Progenitor cell of endocrine pancreas (in vitro differentiated cells): ENCODE measurements at places on chromosomes 5 and 9. TPM values are rescaled to one million over a fixed set of nuclear protein-coding genes. Genes with fewer than 3 reads are reported as not detected.

- no peaks in the 10 kb centered on the region for H3K4me1 ChIP-seq
- H3K27me3 ChIP-seq: no peaks in the 10 kb centered on the region
- no peak for DNase-seq
Measured at GRCh38 chr5:118918232-118918631, 70.1 kb downstream of the DTWD2 start.

GRCh38 chr5:173326501-173326960, 1.7 kb downstream of the STC2 start:
- no peak overlapping the region for H3K27ac ChIP-seq
- no peak for DNase-seq
- H3K27me3 ChIP-seq: peaks cover 45% of the 10 kb centered on the region
- peaks cover 21% of the 10 kb centered on the region for H3K4me1 ChIP-seq
- peak overlapping the region; percentile 88 for H3K4me3 ChIP-seq
- peaks cover 10% of the 10 kb centered on the region for H3K36me3 ChIP-seq

GRCh38 chr5:102975045-102975444, 144.9 kb downstream of the GIN1 start:
- no peaks in the 10 kb centered on the region for H3K36me3 ChIP-seq
- H3K4me1 ChIP-seq: no peaks in the 10 kb centered on the region
- no peaks in the 10 kb centered on the region for H3K27me3 ChIP-seq
- H3K4me3 ChIP-seq: no peak overlapping the region
- no peak for DNase-seq
- no peak overlapping the region for H3K27ac ChIP-seq

DNA sequence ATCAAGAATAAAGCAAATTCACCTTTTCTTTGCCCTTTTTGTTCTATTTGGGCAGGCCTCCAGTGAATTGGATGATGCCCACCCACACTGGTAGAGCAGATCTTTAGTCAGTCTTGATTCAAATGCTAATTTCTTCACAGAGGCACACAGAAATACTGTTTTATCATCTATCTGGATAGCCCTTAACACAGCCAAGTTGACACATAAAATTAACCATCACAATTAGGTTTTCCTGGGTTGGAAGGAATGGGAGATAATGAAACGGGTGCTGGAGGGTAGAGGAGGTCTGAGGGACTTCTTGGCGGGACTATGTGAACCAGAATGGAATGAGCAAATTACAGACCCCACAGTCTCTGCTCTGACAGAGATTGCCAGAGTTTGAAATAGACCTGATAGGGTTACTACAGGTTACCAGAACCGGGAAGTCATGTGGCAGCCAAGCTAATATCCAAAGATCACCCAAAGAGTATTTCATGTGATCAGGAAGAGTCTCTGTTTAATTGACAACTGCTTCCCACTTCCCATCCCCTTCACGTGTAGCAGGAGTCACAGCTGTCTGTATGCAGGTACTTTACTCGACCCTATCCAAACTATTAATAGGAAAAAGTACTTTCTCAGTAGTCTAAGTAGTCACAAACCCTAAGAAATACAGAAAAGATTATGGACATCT, 20.0 kb upstream of the TMEM161B start:
- no peaks in the 10 kb centered on the region for H3K27me3 ChIP-seq
- no peak overlapping the region for H3K4me3 ChIP-seq
- H3K36me3 ChIP-seq: peaks cover 2% of the 10 kb centered on the region
- DNase-seq: no peak
- no peak overlapping the region for H3K27ac ChIP-seq

DNA sequence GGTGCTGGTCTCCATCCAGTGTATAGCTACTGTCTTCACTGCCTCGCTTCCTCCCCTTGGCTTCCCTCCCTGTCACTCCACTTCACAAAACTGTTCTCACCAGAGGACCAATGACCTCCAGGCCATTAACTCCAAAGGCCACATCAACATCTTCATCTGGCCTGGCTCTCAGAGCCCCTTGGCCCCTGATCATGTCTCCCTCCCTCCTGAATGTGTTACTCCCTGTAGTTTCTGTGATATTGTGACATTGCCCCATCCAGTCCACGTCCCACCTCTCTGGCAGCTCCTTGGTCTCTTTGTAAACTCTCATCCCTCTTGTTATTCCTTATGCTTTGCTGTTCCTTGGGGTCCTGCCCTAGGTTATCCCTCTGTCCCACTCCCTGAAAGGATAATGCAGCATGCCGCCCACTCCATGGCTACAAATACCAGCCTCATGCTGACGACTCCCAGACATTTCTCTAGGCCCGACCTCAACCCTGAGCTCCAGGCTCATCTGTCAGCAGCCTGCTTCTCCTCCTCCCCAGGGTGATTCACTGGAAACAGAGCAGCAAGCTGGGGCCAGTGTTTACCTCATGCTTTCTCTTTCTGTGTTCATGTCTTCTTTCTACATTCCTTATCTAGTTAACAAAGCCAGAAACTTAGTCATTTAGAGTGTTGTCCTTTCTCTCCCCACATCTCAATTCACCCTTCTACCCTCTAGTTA, 312.2 kb downstream of the SPOCK1 start:
- H3K4me1 ChIP-seq: no peaks in the 10 kb centered on the region
- peaks cover 22% of the 10 kb centered on the region for H3K27me3 ChIP-seq
- no peak for DNase-seq
- no peak overlapping the region for H3K27ac ChIP-seq

- H3K27me3 ChIP-seq: no peaks in the 10 kb centered on the region
- no peaks in the 10 kb centered on the region for H3K36me3 ChIP-seq
Measured at GRCh38 chr5:128913551-128913950, 51.7 kb upstream of the SLC27A6 start.

GRCh38 chr9:121711281-121711680, 59.8 kb downstream of the DAB2IP start:
- H3K36me3 ChIP-seq: no peaks in the 10 kb centered on the region
- no peak overlapping the region for H3K27ac ChIP-seq
- H3K4me3 ChIP-seq: no peak overlapping the region
- H3K4me1 ChIP-seq: peaks cover 10% of the 10 kb centered on the region

DNA sequence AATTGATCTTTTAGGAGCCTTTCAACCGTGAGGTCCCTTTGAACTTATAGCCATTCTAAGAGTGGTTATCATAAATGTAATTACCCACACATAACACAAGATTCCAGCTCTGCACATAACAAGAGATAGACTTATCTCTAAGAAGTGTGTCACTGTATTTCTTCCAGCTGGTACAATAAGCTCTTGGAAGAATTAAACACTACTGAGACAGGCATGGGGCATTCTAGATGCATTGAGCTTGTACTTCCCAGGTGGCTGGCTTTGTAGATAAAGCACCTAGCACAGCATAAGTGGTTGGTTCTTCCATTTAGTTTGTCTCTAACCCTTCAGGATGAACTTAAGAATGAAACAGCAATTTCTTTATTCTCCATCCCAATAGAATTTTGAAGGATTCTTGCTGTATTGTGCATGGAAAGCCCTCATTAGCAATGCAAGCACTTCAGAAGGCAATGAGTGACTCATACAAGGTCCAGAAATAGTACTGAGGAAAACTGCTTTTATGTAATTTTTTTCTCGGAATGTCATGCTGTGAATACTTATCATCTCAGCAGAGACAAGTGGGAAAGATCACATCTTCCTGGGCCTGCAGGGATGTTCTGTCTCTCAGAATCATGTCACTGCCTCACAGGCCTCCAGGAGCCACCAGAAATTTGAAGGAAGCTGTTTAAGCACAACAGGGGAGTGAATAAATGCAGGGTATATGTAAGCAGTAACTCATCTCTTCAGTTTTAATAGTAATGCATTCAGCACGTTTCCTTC, 91.1 kb upstream of the CD180 start:
- peaks cover 18% of the 10 kb centered on the region for H3K4me1 ChIP-seq
- H3K27me3 ChIP-seq: peaks cover 3% of the 10 kb centered on the region
- DNase-seq: no peak
- H3K27ac ChIP-seq: no peak overlapping the region
- H3K4me3 ChIP-seq: no peak overlapping the region
- no peaks in the 10 kb centered on the region for H3K36me3 ChIP-seq

DNA sequence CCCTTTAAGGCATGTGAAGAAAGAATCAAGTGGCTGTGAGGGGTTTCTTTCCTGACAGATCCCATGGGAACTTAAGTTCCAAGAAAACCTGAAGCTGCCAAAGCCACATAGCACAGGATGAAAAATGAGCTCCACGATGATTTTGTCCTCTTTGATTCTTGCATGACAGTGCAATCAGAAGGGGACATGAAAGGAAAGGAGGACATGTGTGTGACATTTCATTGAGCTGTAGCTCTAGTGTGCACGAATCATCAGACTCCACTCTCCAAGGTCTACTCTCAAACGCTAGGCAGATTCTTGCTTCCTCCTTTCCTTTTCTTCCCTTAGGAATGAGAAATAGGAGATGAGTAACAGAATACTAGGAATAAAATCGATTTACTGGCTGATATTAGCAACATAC, 142.0 kb downstream of the ZNF608 start:
- no peak for DNase-seq
- H3K4me1 ChIP-seq: peaks cover 48% of the 10 kb centered on the region
- peaks cover 6% of the 10 kb centered on the region for H3K36me3 ChIP-seq
- H3K27ac ChIP-seq: peak overlapping the region; percentile 52
- no peak overlapping the region for H3K4me3 ChIP-seq

DNA sequence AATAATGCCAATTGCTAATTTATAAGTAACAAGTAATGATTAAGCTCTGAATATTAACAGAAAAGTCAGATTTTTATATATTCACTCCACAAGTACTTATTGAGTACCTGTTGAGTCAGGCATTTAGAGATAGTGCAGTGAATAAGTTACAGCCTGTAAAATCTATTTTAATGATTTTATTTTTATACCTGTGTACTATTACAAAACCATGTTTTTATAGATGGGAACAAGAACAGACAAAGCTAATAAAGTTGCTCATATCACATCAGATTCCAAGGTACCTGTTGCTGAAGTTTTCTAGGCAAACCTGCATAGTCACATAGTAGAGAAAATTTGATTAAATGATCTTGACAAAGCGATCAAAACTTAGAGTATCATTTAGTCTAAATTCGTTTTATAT, 623.7 kb downstream of the EFNA5 start:
- no peak overlapping the region for H3K4me3 ChIP-seq
- no peaks in the 10 kb centered on the region for H3K27me3 ChIP-seq
- DNase-seq: no peak
- no peaks in the 10 kb centered on the region for H3K36me3 ChIP-seq

DNA sequence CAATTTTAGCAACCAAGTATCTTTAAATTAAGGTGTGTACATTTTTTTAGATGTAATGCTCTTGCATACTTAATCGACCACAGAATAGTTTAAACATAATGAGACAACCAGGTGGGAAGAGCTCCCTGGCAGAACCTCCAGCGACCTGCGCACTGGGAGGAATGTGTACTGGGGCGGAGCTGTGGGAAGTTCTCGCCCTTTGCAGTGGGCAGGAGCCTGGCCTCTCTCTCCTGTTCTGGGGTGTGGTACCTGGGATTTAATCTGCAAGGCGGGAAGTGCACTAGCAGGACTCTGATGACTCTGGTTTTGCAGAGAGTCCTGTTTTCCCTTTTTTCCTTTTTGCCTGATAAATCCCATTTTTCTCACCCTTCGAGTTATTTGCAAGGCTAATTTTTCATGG, 150.7 kb downstream of the SLC28A3 start:
- H3K27me3 ChIP-seq: peaks cover 8% of the 10 kb centered on the region
- no peak overlapping the region for H3K4me3 ChIP-seq
- H3K27ac ChIP-seq: no peak overlapping the region
- H3K4me1 ChIP-seq: no peaks in the 10 kb centered on the region

DNA sequence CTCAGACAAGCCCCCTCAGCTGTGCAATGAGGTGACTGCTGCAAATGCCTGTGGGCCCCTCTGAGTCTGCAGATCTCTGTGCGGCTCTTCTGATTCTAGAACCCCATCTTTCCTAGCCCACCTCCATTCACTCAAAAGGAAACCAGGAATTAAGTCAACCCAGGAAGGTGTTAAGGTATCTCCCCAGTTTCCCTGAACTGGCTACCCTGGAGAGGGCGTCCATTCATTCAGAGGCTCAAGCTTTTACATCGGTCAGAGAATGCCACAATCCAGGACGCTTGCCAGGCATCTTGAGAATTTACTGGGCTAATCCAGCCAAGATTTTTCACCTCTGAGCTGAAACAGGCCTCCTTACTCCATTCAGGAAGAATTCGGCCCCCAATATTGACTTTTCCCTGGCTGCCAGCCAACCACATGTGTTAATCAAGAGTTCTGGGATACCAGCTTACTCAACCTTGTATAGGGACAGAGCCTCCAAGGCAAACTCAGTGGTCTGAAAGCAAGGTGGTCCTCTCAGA, 889 bp upstream of the ADAMTS12 start:
- peaks cover 31% of the 10 kb centered on the region for H3K4me1 ChIP-seq
- no peak for DNase-seq
- no peaks in the 10 kb centered on the region for H3K36me3 ChIP-seq
- peaks cover 7% of the 10 kb centered on the region for H3K27me3 ChIP-seq
- H3K27ac ChIP-seq: peak overlapping the region; percentile 89

DNA sequence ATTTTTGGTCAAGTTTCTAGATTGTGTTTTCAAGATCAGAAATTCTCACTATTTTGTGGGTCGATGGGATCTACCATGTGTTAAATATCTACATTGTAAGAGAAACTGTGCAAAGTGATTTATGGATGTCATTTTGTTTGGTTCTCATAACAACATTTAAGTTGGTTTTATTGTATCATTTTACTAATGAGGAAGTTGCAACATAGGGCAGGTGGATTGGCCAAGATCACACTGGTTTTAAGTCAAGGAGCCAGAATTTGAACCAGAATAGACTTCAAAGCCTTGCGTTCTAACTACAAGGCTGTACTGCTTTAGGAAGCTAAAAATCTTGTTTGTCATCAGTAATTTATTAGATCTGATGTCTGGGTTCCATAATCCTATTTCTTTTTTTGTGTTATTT, 23.4 kb downstream of the SH3TC2 start:
- DNase-seq: no peak
- H3K27ac ChIP-seq: no peak overlapping the region
- no peak overlapping the region for H3K4me3 ChIP-seq
- H3K27me3 ChIP-seq: peaks cover 32% of the 10 kb centered on the region

GRCh38 chr9:35618325-35618727, at the start of gene CD72:
Gene CD72, minus strand, starts transcription at chr9:35618413. Its CDS starts 110 bp downstream, at chr9:35618303.
- DNase-seq: no peak
- H3K27me3 ChIP-seq: peaks cover 61% of the 10 kb centered on the region
- H3K27ac ChIP-seq: no peak within 1 kb of the TSS
- peaks cover 4% of the 10 kb centered on the region for H3K4me1 ChIP-seq
- H3K4me3 ChIP-seq: peak within 1 kb of the TSS; percentile 69

DNA sequence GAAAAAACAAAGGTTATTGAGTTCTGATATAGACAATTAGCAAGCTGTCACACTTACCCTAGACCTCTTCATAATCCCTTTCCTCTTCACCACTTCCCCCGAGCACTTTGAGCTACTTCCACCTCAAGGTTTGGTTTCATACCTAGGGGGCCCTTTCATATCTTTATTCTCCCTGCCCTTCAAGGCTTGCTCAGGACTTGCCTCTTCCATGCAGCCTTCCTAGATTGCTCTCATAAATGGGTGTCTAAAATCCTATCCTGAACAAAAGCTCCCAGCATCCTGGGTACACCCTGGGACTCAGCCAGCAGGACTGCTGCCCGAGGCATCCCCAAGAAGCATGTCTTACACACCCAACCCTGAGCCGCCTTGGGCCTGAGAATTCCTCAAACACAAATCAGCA, 157.3 kb downstream of the C5orf15 start:
- H3K4me3 ChIP-seq: no peak overlapping the region
- peaks cover 13% of the 10 kb centered on the region for H3K4me1 ChIP-seq
- H3K27me3 ChIP-seq: peaks cover 47% of the 10 kb centered on the region
- no peak overlapping the region for H3K27ac ChIP-seq

The CDX1 gene
- 0.31 and 0.43 TPM in 2 replicates for total RNA-seq

The BTNL3 gene
- total RNA-seq: not detected in 2 replicates

The LCN9 gene
- total RNA-seq: 0.57 and 1.5 TPM in 2 replicates

The QRFP gene
- total RNA-seq: not detected in 2 replicates

The AGTPBP1 gene
- 44.3 and 47.5 TPM in 2 replicates for total RNA-seq

The SLC6A7 gene
- total RNA-seq: not detected in 2 replicates

The SERF1A gene
- 22.3 and 36.5 TPM in 2 replicates for total RNA-seq

The GDA gene
- 5.5 and 5.8 TPM in 2 replicates for total RNA-seq

The INSL4 gene
- total RNA-seq: not detected in 2 replicates

The CACNA1B gene
- 2.1 and 2.4 TPM in 2 replicates for total RNA-seq
